ENCODE measurements at places on chromosomes 1 and 21.

DNA sequence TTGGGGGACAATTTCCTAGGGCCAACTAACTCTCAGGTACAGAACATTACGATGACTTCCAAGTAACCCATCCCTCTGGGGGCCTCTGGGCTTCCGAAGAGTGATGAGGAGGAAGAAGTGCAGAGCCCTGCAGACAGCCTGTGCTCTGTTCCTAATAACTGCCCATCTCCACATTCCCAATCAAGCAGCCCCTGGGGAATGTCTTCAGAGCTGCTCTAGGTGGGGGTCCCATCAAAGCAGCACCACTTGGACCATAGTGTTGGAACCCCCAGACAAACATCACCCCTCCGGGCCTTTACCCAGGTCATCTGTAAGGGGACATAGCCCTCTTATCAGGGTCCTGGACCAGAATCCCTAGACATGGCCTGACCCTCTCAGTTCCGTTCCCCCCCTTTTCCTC is 357.3 kb downstream of the NPHP4 start:
- DNase-seq: no peak

DNA sequence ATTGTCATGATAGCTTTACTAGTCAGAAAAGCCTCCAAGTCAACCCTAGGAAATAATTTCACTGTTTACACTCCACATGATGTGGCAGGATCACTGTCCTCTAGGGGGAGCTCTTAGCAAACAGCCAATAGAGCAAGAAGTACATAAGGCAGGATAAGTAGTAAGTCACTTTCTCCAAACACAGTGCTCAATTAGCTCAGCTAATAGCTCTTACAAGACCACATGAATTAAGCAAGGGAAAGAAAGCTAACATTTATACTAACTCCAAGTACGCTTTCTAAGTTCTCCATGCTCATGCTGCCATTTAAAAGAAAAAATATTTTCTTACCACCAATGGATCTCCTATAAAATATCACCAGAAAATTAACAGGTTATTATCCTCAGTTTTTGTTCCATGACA is 66.9 kb upstream of the LRIF1 start:
- DNase-seq: peak; percentile 25

DNA sequence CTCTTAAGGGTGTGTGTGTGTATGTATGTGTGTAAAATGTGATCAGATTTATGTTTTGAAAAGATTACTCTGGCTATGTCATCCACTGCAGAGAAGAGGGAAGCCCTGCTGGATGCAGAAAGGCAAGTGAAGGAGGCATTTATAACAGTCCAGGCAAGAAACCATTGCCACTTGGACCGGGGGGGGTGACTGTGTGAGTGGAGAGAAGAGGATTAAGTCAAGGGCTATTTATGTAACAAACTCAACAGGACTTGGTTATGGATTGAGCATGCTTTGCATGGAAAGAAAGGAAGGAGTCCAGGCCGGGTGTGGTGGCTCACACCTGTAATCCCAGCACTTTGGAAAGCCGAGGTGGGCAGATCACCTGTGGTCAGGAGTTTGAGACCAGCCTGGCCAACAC is 143.0 kb downstream of the URB2 start:
- no peak for DNase-seq

GRCh38 chr1:8363186-8363766 is 45.4 kb downstream of the SLC45A1 start:
- DNase-seq: no peak

DNA sequence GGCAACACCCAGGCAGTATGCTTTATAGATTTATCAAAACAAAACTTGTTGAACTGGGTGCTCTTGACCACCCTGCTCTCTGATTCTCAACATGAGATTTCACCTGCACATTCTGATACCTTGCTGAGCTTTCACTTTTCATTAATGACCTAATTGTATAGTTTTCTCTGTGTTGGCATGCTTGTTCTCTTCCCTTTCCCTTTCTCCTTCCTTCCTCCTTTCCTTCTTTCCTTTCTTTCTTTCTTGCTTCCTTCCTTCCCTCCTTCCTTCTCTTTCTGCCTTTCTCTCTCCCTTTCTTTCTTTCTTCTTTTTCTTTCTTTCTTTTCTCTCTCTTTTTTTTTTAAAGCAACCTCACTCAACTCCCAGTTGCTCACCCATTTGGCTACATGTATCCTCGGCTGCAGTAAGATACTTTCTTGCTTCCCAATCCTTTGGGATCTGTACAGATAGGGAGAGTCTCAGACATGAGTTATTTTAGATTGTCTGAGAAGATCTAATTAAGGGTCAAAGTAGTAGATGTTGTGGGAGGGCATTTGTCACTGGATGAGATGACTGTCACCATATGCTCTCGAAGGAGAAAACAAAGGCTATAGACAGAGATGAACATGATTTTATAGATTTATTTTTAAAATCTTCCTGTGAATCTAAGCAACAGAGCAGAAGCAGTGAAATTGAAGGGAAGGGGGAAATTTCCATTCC is 458.0 kb downstream of the USP25 start:
- no peak for DNase-seq
